ENCODE measurements at places on chromosomes 5 and 9.

- DNase-seq: no peak
Measured at GRCh38 chr5:90263102-90263820, 146.3 kb downstream of the CETN3 start.

GRCh38 chr5:147699496-147700088 lies 82.9 kb downstream of the JAKMIP2 start:
- no peak for DNase-seq

- DNase-seq: no peak
Measured at GRCh38 chr9:126614088-126614454, 343 bp downstream of the LMX1B start.

GRCh38 chr5:35309365-35310130 lies 79.3 kb upstream of the PRLR start:
- DNase-seq: no peak

DNA sequence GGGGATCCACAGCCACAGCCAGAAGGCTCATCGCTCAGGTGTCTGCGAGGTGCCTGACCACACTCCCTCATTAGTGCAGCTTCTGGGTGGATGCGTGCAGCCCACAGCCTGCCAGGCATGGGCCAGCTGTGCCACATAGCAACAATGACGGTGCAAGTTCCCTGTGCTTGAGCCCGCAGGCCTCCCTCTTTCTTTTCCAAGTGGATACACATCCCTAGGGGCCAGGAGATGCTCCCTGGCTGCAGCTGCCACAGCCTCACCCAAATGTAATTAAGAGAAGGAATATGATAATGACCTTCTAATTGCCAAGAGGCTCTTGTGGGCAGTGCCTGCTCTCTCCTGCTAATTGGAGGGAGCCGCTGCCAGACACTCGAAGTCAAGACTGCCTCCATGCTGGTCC lies 116.0 kb upstream of the PPP1R26 start:
- no peak for DNase-seq

DNA sequence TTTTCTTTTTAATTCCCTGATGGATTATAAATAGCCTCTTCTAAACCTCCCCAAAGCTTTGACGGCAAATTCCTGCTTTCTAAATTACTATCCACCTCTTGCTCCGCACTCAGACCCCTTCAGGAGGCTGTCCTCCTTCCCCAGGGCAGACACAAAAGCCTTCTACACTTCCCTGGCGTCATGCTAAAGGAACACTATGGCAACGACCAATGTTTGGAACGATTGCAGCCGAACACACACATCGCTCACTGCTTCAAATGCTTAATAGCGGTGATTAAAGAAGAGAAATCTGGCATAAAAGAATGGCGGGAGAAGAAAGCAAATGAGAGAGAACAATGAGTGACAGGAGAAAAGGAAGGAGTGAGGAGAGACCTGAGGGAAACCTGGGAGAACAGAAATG lies 297.3 kb downstream of the MLLT3 start:
- no peak for DNase-seq

DNA sequence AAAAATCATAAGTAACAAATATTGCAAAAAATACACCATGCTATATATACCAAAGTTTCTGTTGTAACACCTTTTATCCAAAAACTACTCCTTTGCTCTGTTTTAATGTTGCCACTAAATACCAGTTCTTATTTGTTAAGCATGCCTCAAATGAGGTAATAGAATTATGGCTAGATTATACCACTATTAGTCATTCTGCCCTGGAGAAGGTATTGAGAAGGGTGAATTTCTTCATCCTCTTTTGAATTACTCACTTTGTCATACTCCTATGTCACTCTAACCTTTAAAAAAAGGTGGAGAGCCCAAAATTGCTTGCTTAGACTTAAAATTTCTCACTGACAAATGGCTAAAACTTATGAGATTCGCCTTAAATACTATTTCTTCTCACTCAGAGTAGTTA lies 750.9 kb downstream of the MAT2B start:
- DNase-seq: no peak

GRCh38 chr9:112059145-112059965 lies 115.7 kb downstream of the SUSD1 start:
- no peak for DNase-seq

DNA sequence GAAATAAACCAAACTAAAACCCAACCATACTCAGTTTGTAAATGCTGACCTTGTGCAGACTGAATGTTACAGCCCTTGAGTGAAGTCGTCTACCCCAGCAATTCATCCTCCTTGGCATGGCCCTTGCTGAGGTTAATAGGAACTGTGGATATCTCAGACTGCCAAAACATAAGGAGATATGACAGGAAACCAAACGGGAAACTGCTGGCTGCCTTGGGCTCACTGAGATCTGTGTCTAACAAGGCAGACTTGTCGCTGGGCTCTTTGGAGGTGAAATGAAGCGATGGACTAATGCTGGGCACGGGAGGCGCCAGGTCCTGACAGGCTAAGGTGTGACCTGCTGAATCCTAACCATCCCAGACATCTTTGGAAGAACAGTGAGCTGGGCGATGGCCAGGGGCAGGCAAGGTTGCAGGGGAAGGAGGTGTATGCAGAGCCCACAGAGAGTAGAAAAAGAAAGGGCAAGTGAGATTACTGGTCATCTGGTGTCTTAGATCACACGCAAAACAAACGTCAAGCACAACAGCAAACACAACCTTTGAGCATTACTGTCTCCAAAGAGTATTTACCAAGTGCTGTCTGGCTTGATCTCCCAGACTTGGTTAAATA lies 44.6 kb upstream of the ALDH1A1 start:
- DNase-seq: no peak

DNA sequence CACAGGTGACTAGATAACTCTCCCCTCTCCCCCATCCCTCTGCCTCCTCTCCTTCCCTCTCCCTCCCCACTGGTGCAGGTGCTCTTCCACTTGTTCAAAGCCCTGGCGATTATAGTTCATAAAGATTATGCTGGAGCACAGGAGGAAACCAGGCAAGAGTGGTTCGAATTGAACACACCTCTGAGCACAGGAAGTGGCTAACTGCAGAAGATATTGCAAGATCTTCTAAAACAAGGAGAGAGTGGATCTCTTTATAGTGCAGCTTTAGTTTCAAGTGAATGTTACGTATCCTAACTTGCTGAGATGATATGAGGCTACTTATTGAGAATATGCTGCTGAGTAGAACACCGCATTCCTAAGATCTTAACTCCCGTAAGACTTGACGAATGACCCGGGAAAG lies 178.4 kb downstream of the GOLPH3 start:
- no peak for DNase-seq

GRCh38 chr9:111752455-111752854 lies 42.3 kb downstream of the SHOC1 start:
- DNase-seq: no peak

DNA sequence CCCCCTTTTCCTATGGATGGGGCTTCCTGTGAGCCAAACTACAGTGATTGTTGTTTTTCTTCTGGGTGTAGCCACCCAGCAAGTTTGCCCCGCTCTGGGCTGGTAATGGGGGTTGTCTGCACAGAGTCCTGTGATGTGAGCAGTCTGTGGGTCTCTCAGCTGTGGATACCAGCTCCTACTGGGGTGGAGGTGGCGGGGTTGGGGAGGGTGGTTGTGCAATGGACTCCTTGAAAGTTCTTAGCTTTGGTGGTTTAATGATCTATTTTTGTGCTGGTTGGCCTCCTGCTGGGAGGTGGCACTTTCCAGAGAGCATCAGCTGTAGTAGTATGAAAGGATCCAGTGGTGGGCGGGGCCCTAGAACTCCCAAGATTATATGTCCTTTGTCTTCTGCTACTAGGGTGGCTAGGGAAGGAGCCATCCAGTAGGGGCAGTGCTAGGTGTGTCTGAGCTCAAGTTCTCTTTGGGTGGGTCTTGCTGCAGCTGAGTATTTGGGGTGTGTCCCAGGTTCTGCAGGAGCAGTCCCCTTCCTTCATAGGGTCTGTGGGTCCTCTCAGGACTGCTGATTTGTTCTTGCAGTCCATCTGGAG lies 275.6 kb upstream of the PAPPA start:
- DNase-seq: no peak

- DNase-seq: no peak
Measured at GRCh38 chr5:10102706-10103497, 146.8 kb downstream of the ATPSCKMT start.

GRCh38 chr5:108655750-108656450 lies 91.8 kb upstream of the FER start:
- DNase-seq: no peak

DNA sequence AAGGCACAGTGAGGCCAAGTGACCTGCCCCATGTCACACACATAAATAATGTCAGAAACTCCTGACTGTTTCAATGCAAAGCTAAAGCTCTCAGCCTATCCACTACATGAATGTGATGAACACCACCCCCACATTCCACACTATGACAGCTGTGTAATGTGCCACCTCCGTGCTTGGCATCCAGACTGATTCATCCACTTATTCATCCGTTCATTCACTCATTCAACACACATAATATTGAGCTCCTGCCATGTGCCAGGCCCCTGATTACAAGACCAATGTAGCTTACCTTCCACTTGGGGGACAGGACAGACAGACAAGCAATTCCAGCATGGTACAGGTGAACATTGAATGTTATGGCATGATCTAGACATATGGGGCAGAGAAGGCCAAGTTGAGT lies 46.2 kb upstream of the FABP6 start:
- DNase-seq: no peak

DNA sequence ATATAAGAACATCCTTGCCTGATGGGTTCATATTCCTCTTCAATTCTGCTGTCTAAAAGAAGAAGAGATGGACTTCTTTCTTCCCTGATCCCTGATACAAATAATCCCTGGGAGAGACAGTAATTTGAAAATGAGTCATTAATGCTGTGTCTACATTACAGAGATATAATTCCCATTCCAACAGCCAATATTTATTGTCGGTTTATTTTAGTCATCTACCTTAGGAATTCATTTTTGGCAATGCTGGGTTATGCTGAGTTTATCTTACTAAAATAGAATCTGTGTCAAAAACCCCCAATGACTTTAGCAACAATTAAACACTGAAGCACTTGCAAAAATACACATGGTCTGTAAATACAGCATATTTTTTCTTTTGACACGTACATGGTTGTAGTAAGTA lies 23.9 kb downstream of the ZNF474 start:
- DNase-seq: no peak

- DNase-seq: no peak
Measured at GRCh38 chr9:94824411-94824810, 97.9 kb downstream of the AOPEP start.

DNA sequence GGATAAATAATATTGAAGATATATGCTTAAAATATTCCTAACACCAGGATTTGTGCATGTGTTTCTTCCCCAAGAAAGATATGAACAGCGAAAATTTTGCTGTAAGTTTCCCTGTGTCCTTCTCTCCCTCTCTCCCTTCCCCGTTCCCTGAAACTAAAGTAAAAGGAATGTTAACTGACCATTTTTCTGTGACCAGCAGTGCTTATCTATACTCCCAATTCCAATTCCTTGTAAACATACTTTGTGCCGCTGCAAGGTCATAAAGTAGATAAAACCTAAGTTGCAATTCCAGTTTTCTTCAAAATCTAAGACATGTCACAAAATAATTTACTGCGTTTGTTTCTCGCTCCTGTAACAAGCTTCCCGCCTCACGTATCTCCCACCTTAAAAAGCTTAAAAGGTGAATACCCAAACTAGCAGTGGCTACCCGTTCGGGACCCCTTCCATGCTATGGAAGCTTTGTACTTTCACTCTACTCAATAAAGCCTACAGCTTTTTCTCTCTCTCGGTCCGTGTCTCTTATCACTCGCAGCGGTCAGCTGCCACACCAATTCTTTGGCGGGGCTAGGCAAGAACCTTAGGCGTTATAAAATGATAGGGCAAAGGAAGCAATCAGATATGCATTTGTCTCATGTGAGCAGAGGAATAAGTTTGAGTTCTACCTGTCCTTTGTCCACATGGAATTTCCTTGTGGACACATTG lies 1798.0 kb downstream of the EFNA5 start:
- no peak for DNase-seq

- DNase-seq: no peak
Measured at GRCh38 chr9:14434971-14435718, 121.2 kb upstream of the NFIB start.

GRCh38 chr5:89230178-89230577 lies 347.2 kb upstream of the MEF2C start:
- DNase-seq: no peak

GRCh38 chr9:80320916-80321315 lies 749.2 kb downstream of the TLE4 start:
- DNase-seq: no peak

DNA sequence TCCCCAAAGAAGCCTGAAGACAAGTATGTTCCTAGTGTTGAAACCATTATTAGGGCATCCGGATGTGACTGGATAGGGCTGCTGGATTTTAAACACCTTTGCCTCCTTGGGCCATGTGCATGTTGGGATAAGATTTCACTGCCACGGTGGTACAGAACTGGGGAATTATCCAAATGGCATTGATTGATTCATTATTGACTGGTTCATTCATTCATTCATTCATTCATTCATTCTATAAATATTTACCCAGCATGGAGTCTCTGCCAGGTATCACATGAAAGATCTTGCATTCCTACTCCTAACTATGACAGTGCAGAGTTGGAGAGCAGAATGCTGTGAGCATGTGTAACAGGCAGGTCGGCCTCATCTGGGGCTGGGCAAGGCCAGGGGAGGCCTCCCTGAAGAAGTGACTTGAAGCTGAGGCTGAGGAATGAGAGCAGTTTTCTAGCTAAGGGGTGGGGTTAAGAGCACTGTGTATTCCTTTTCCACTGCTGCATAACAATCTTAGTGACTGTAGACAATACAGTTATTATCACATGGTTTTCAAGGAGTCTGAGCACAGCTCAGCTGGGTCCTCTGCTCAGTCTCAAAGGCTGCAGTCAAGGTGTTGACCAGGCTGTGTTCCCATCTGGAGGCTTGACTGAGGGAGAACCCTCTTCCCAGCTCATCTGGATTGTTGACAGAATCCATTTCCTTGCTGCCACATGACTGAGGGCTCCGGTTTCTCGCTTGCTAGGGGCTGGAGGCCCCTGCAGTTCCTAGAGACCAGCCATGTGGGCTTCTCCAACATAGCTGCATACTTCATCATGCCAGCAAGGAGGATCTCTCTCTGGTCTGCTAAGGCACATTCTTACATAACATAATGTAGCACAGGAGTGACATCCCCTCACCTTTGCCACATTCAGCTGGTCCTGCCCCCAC lies 35.7 kb downstream of the AK8 start:
- DNase-seq: no peak

GRCh38 chr5:165400086-165400485 lies 1894.7 kb downstream of the MAT2B start:
- no peak for DNase-seq
